Activated gamma-delta T cell treated with anti-CD3 and anti-CD28 coated beads, Interleukin-2, amount 50 U/mL, for 16 hours (primary cell): ENCODE measurements at places on chromosomes 1 and 21.
A peak's percentile ranks its signal among the peaks of the same experiment; 100 is the strongest.

- no peak for DNase-seq
Observed at GRCh38 chr1:52153010-52153409, 11.1 kb downstream of the ZFYVE9 start.

DNA sequence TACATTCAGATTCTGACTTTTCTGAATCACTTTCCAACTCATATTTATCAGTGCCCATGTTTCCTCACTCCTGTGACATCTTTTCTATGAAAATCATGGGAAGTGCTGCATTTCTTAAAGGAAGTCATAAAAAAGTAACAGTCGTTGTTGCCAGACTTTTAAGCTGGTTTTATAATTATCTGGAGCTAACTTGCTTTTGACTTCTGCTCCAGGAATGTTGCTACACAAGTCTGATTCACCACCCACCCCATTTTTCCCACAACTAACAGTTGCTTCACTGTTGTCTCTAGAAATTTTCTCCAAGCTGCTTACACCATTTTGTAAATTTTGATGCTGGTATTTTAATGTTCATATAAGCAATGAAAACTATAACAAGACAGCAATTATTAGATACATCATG lies 12.2 kb downstream of the FCRLB start:
- DNase-seq = no peak

GRCh38 chr1:60923389-60924087 lies 158.8 kb upstream of the NFIA start:
- no peak for DNase-seq

GRCh38 chr1:92940541-92940940 lies 20.7 kb downstream of the DIPK1A start:
- no peak for DNase-seq

- DNase-seq = no peak
Observed at GRCh38 chr1:180264595-180264994, 34.5 kb downstream of the LHX4 start.

- no peak for DNase-seq
Observed at GRCh38 chr1:105260001-105260400, 1510.3 kb downstream of the AMY1C start.

- peak; percentile 46 for DNase-seq
Observed at GRCh38 chr1:203320591-203321272, 15.4 kb downstream of the BTG2 start.

- DNase-seq = no peak
Observed at GRCh38 chr1:71464016-71464415, 383.2 kb upstream of the ZRANB2 start.

DNA sequence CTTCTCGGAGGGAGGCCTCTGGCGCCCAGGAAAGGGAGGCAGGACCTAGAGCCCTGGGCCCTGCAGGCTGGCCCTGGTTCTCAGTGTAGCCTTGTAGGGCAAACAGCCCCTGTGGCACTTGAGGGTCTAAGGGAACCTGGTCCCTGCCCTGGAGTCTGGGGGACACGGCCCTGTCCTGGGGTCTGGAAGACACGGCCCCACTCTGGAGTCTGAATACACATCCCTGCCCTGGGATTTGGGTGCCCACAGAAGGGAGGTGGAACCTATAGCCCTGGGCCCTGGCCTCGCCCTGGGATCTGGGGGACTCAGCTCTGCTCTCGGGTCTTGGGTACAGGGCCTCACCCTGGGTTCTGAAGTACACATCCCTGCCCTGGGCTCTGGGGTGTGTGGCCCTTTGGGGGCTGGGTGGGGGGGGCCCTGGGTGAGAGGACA lies 97.9 kb downstream of the OBSCN start:
- DNase-seq = no peak

DNA sequence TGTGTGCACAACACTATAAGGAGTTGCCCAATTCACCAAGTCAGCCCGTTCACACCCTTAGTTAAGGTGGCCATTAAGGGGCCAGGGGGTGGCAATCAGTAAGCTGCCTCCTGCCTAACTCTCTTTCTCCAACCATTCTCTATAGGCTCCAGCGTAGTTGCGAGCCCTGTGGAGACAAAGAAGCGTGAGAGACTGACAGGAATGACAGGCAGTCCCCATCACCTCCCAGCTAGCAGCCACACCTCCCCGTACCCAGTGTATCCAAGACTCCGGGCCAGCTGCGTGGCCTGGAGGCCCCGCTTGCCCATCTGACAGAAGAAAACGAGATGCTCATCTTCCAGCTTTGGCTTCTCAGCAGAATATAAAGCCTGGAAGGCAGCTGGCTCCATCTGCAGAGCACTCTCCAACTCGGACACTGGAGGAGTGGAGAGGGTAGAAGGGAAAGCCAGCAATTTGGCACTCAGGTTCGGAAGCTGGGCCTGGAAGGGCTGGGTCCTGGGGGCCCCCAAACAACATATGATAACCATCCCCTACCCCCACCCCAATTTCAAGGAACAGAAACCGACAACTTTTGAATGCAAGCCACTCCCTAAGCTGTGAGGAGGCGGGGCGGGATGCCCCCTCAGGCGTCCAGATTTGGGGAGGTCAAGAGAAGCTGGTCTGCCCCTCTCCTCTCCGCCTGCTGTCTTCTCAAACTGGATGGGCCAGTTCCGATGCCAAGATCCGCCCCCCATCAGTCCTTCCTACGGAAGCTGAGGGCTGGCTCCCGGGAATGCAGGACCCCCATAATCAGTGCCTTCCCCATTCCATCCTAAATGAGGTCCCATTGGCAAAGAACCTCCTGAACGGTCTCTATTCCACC lies 872 bp downstream of the TSTD1 start:
- DNase-seq = no peak

GRCh38 chr1:204190212-204191211 lies 5.8 kb downstream of the KISS1 start:
- no peak for DNase-seq

GRCh38 chr1:156768610-156769295 lies 1.4 kb downstream of the PRCC start:
- DNase-seq = no peak

GRCh38 chr1:36463463-36463802 lies 751 bp downstream of the MRPS15 start:
- DNase-seq = no peak

- no peak for DNase-seq
Observed at GRCh38 chr1:12552951-12553921, 64.8 kb downstream of the DHRS3 start.

DNA sequence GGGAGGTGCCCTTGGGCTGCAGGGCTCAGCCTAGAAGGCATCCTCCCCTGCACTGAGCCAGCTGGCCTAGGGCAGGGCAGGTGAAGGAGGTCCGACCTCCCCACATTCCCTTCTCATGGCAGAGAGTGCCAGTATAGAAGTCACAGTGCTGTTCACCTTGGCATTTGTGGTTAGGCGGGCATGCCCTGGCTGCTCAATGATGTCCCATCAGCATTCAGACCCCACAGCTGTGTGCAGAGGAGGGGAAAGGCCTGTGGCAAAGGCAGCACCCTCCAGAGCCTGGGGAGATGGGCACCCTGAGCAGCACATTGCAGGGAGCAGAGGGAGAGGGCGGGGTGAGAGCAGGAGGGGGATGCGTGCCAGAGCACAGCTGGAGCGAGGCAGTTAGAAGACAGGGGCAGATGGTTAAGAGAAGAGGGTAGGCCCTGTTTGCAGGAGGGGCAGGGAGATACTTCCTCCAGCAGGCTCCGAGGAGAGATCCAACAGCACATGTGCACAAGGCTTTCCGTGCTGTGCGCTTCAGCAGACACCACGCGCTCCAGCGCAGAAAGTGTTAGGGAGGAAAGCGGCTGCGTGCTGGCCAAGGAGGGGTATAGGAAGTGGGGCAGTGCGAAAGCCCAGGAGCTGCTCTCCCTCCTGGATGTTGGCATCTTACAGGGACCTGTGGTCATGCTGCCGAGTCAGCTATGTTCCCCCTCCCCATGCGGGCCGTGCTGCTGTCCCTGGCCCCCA lies 43.7 kb upstream of the COL6A1 start:
- DNase-seq = no peak

GRCh38 chr1:240701412-240701811 lies 89.5 kb upstream of the GREM2 start:
- no peak for DNase-seq

GRCh38 chr1:193891788-193892187 lies 705.4 kb upstream of the B3GALT2 start:
- no peak for DNase-seq

GRCh38 chr1:33322870-33323585 lies 2.1 kb upstream of the A3GALT2 start:
- no peak for DNase-seq

- no peak for DNase-seq
Observed at GRCh38 chr1:32627596-32628162, 22.7 kb downstream of the ZBTB8OS start.

DNA sequence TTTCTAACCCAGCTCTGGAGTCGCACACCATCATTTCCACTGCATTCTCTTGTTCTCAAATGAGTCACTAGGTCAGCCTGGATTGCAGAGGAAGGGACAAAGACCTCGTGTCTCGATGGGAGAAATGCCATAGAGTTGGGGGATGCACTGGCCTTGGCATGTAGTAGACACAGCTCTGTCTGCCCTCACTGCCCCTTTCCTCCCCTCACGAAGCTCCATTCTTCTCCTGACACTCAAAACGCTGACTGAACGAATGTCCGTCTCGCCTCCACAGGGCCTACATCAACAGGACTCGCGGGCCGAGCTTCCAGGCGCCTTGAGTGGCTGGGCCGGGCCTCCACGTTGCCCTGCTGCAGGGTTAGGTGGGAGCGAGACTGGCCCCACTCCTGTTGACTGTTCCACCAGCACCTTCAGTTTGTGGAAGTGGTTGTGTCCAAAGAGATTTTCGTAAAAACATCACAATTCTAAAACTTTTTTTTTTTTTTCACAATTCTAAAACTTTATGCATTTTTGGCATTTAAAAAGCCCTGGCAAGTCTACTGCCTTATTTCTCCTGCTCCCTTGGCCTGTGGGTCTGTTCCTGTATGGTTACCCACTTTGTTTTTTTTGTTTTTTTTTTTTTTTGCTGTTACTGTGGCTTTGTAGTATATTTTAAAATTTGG lies 18.8 kb downstream of the PKNOX1 start:
- no peak for DNase-seq

DNA sequence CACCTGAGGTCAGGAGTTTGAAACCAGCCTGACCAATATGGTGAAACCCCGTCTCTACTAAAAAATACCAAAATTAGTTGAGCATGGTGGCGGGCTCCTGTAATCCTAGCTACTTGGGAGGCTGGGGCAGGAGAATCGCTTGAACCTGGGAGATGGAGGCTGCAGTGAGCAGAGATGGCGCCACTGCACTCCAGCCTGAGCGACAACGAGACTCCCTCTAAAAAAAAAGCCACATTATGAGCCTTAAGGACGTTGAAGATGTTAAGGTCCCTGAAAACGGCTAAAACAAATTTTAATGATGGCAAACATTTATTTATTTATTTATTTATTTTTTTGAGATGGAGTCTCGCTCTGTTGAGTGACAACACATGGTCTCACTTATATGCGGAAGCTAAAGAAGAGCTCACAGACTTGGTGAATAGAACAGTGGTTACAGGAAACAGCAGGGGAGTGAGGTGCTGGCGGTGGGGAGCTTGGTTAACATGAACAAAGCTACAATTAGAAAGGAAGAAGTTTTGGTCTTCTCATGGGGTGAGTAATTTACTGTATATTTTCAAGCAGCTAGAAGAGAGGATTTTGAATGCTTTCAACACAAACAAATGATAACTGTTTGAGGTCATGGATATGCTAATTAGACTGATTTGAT lies 47.1 kb downstream of the TCP10L start:
- DNase-seq = peak; percentile 12

GRCh38 chr1:205928317-205928716 lies 14.9 kb downstream of the SLC26A9 start:
- no peak for DNase-seq

DNA sequence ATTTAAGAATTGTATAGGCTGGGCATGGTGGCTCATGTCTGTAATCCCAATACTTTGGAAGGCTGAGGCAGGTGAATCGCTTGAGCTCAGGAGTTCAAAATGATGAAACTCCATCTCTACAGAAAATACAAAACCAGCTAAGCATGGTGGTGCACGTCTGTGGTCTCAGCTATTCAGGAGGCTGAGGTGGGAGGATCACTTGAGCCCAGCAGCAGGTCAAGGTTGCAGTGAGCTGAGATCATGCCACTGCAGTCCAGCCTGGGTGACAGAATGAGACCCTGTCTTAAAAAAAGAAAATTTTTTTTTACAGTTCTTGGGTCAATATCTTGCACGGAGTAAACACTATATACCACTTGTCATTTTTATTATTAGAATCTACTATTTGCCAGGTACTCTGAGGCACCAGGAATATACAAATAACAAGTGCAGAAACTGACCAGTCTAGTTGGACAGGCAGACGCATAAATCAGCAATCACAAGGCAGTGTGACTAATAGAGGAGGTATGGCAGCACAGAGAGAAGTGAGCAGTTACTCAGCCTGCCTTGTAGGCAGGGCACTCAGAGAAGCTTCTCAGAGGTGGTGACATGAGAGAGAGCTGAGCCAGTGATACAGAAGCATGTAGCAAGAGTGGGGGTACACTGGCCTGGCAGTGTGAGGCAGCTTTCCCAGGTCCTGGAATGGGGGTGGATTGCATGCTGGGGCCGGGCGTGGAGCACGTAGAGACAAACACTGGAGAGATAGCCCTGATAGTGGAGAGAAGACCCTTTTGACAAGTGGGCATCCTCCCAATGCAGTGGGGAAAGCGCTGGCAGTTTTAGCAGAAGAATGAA lies 8.0 kb downstream of the PHLDA3 start:
- DNase-seq = no peak

DNA sequence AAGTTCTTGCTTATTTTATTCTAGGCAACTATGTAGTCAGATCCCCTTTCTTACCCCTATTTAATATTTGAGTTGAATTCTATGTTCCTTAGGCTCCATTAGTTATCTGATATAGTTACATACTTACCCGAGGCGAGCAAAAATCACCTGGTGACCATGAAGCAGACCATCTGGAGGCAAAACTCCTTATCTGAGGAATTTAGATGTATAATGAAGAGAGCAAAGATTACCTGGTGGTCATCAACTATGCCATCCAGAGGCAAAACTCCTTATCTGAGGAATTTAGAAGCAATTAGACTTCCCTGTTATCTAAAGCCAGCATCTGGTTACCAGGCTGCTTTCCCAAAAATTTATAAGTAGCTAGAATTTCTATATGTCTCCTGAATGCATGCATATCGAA lies 129.9 kb downstream of the PATJ start:
- DNase-seq = no peak

DNA sequence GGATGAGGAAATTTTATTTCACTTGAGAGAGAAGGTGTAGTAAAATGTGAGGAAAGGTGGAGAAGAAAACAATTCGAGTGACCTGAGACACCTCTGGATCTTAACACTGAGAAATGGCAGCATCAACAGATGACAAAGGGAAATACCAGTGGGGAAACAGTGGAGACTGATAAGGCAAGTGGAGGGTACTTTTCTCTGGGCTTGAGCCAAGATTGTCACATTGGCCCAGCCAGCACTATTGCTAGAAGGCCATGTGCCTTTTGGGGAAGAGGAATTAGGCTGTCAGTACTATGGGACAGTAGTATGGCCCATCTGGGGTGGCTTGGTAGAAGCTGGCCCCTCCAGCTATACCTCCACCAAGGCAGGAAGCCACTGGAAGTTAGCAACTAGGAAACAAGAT lies 8.4 kb downstream of the SYPL2 start:
- no peak for DNase-seq

- DNase-seq = no peak
Observed at GRCh38 chr1:217184854-217185253, 446.0 kb downstream of the GPATCH2 start.
